ENCODE measurements at places on chromosomes 4 and X. TPM values are rescaled to one million over a fixed set of nuclear protein-coding genes. Genes with fewer than 3 reads are reported as not detected.

DNA sequence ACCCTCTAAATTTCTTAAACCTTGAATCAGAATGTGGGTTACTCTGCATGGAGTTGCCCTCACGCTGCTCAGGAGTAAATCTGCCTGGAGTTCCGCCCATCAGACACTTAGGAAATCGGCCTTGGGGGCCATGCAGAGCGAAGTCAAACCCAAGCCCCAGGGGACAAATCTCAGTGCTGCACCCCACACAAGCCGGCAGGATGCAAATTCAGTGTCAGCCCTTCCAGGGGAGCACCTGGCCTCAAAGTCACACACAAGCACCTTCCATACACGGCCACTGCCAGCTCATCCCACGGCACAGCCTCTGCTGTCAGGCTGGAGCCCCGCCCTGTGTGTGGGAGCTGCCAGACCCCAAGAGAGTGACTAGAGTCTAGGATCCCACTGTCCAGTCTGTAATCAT, 27.4 kb downstream of the RNF212 start:
- no peak for DNase-seq

GRCh38 chr4:74440356-74440755, 4.6 kb upstream of the AREG start:
- DNase-seq = no peak

- DNase-seq = no peak
Observed at GRCh38 chr4:13268165-13268564, 216.0 kb downstream of the RAB28 start.

DNA sequence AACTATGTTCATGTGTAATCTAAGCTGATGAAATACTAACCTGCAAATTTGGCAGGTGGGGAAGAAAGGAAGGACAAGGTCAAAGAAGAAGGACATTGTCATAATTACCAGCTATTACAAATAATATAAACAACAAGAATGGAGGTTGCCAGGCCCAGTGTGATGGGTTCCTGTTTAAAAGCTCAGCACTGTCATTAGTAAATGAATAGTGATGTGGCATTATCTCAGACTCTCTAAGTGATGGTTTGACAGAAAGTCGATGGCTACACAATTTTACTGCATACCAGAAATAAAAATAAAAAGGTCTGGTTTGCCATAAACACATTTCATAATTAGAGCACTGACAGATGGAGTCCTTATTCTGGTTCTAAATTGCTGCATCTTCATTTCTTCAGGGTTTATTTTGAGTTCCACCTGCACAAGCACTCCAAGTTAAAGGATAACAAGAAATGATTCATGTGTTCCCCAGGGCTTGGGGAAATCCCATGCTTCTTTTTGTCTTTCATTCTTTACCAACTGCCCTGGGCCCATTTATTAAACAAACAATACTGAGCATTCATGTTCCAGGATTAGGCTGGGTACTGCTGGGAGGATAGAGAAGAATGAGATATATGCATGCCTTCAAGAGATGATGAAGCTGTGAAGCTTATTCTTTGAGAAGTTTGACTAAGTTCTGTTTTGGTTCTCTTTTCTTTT, 367.8 kb upstream of the RASGEF1B start:
- no peak for DNase-seq

- no peak for DNase-seq
Observed at GRCh38 chr4:171785388-171785787, 27.8 kb upstream of the GALNTL6 start.

DNA sequence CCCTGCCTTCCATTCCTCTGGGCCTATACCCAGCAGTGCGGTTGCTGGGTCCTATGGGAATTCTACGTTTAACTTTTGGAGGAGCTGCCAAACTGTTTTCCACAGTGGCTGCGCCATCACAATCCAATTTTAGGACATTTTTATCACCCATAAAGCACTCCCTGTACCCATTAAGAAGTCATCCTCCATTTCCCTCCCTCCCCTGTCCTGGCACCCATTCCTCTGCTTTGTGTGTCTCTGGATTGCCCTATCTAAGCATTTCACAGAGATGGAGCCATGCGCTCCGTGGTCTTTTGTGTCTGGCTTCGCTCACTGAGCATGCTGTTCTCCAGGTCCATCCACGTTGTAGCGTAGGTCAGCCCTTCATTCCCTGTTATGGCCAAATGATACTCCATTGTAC, 1.7 kb upstream of the OPN1LW start:
- no peak for DNase-seq

DNA sequence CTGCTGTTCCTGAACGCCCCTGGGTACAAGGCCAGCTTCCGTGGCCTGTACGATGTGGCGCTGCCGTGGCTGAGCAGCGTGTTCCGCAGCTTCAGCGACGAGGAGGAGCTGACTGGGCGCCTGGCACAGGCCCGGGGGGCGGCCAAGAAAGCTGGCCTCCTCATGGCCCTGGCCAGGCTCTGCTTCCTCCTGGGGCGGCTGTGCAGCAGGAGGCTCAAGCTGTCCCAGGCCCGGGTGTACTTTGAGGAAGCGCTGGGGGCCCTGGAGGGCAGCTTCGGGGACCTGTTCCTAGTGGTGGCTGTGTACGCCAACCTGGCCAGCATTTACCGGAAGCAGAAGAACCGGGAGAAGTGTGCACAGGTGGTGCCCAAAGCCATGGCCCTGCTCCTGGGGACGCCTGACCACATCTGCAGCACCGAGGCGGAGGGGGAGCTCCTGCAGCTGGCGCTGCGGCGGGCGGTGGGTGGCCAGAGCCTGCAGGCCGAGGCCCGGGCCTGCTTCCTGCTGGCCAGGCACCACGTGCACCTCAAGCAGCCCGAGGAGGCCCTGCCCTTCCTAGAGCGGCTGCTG, 28.2 kb downstream of the SH3TC1 start:
- DNase-seq = no peak

Gene CDS1
- total RNA-seq = 0.17 TPM

Gene HMX1
- not detected for total RNA-seq
